CD4-positive, alpha-beta T cell (primary cell): ENCODE measurements at places on chromosomes 3 and 15.

DNA sequence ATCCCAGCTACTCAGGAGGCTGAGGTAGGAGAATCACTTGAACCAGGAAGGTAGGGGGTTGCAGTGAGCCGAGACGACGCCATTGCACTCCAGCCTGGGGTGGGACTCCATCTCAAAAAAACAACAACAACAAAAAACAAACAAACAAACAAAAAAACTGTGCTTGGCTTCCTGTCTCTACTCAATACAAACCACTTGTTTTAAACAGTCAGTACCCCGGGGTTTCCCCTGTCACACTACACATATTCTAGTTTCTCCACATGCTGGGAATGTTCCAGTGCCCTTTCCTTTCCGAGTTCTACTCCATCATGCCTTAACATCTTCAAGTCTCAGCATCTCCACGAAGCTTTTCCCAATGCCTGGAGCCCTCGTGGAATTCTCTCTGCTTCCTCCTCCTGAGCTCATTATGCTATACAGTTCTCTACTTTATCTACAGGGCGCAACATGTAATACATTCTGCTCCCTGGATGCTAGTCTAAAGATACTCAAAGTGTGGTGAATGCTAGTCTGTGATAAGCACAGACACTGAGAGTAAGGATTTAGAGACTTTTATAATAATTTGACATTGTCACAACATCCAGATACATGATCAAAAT, 7.8 kb downstream of the EMC3 start:
- no peak for DNase-seq

DNA sequence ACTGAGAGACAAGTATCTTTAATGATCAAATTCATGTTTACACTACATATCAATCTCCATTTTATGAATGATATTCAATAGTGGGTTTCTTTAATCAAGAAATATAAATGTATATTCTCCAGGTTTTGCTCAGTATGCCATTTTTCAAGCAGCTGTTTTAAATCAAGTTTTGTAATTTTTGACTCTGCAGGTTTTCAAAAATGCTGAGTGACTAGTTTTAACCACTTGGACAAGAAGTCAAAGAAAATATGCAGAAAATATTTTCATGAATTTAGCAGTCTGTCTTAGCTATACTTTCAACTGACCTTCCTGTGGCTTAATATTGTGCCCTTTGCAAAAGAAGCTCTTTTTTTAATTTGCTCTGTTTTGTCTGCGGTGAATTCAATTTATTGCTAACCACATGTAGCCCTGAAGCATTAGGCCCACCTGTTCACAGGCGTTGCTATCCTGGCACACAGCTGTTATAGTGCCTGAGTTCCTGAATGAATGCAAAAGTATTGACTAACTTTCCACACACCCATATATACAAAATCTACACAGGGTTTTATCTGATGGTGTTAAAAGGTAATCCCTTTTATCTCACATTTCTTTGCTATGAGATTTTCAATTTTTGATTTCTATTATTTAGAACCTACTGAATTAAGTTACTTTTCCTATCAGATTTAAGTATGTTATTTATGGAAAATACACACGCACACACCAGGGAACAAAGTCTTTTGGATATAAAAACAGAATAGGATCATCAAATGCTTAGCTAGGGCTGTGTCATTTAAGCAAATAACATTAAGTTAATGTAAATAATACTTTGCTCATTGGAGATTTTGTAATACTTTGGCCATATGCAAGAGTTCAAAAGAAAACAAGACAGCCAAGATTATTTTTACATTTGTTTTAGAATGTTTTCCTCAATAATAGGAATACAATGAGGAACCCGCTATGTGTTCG, 1166.1 kb upstream of the GBE1 start:
- DNase-seq = no peak

DNA sequence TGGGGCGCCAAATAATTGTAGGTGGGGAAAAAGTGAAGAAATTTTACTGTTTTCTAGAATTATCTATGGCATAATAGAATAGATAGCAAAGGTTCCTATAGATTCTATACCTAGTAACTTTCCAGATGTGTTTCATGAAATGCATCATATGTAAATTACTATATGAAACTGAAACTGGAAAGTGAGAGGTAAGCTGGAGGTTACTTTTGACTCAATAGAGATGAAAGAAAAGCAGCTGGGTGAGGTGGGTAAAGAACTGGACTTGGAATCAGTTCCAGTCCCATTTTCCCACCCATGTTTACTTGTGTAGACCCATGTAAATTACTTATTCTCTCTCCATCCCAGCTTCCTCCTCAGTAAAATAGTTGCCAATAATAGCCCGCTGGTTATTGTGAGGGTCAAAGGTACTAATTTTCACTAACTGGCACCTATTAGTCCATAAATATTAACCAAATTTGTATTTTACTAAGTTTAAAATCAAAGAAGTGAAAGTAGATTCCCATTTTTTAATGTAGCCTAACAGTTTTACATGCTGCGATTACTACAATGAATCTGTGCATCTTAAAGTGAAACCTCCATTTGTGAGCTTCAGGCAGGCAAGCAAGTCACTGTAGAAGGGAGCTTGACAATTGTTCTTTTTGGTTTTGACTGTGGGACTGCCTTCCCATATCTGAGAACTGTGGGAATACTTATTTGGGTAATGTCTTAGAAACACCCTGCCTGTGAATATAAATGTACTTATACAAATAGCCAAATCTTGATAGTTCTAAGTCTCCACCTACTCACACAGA, 312.1 kb downstream of the SLC9A9 start:
- no peak for DNase-seq

- no peak for DNase-seq
Observed at GRCh38 chr3:53552730-53553129, 58.3 kb downstream of the CACNA1D start.

GRCh38 chr3:8529181-8529637, 27.6 kb downstream of the LMCD1 start:
- DNase-seq = no peak

GRCh38 chr3:136802481-136802996, 16.4 kb upstream of the SLC35G2 start:
- no peak for DNase-seq

DNA sequence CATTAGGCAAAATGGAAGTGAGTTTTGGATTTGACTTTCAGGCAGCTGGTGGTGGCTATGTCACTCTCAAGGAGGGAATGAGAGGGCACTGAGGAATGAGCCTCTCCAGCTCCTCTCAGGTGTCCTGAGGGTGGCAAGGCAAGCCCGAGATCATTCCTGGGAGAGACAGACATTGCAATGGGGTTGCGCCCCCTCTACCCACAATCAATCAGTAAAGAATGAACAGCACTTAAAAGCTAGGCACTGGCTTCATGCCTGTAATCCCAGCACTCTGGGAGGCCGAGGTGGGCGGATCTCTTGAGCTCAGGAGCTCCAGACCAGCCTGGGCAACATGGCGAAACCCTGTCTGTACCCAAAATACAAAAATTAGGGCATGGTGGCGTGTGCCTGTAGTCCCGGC, 14.1 kb upstream of the SHF start:
- DNase-seq = no peak

- no peak for DNase-seq
Observed at GRCh38 chr15:55322467-55322866, 3.4 kb downstream of the PIGB start.

DNA sequence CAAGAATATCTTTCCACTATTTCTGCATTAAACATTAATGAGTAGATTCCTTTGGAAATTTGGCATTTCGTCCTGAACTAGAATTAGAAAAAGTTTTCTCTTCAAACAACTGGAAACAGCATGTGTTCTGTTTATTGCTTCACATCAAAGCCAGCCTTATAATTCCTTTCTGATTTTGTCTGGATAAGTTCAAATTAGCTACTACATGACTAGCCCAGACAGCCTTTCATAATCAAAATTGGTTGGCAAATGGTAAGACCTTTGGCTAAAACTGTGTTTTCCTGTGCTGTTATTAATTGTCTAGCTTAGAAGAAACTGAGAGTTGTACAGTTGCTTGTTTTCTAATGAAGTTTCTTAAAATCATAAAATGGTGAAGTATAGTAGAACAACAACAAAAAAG, 52.7 kb upstream of the P3H2 start:
- no peak for DNase-seq

DNA sequence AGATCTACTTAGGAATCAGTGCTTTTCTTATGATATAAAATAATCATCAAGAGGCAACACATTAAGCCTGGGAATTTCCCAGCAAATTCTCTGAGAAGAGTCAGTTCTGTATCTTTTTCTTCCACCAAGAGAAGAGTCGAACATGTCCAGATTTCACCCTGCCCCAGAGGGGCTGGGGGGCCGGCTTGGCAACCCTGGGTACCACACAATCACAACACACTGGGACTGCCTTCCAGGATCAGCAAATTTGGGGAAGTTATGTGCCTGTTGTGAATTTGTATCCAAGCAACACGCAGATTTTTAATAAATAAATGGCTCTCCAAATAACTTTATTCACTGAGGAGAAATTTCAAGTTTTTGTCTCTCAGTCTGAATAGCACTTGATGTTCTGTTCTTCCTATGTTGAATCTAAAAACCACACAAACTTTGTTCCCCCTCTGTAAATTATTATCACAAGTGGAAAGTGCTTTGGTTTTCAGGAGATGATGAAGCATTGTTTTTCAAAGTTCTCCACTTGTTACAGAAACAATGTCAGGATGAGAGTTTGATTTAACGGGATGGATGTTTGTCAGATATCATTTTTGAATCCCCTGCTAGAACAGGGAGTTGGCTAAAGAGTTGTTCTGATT, 357.2 kb downstream of the ZNF385D start:
- no peak for DNase-seq

DNA sequence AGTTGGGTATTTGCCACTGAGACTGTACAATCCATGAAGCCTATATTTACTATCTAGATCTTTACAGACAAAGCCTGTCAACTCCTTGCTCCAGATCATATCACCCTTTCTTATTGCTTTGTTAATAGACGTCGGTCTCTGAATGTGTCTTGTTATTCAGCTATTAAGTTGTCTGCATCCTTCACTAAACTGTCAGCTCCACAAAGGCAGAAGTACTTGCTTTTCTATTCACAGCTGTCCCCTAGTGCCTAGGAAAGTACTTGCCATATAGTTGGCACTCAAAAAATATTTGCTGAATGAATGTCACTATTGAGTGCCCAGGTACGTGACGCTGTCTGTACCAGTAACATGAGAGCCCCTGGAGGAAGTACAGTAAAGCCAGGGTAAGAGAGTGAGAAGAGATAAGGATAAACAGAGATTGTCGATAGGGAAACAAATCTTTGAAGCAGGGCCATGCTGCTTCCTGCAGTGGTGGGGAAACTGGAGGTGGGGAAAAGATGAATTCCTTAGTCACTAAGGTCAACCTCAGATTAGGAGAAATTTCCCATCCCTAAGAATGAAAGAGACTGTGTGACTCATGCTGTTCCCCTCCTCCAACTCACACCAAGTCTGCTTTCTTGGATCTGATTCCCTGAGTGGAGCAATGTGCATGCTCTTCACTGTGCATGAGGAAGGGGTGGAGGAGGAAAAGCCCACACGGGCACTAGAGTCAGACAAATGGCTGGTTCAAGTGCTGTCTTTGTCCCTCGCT, 36.3 kb downstream of the PRICKLE2 start:
- no peak for DNase-seq

- no peak for DNase-seq
Observed at GRCh38 chr3:64674591-64675076, 13.2 kb downstream of the ADAMTS9 start.

DNA sequence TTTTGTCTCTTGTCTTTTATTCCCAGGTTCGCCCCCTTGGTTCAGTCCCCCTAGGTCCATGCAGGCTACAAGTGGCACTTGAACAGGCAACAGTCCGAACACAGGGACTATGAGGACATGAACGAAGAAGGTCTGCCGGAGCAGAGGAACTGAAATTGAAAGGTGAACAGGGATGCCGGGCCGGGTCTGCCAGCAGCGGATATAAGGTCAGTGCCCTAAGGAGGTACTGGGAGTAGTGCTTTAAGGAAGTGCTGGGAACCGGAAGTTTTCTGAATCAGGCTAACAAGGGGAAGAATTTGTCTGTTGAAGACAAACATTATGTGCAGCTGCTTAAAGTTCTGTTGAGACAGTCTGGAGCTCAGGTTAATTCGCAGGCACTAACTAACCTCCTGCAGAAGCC, 46.8 kb downstream of the LSM3 start:
- no peak for DNase-seq

GRCh38 chr3:72977060-72977808, 19.4 kb upstream of the PPP4R2 start:
- DNase-seq = no peak

GRCh38 chr3:99108508-99108907, 207.0 kb upstream of the DCBLD2 start:
- no peak for DNase-seq

DNA sequence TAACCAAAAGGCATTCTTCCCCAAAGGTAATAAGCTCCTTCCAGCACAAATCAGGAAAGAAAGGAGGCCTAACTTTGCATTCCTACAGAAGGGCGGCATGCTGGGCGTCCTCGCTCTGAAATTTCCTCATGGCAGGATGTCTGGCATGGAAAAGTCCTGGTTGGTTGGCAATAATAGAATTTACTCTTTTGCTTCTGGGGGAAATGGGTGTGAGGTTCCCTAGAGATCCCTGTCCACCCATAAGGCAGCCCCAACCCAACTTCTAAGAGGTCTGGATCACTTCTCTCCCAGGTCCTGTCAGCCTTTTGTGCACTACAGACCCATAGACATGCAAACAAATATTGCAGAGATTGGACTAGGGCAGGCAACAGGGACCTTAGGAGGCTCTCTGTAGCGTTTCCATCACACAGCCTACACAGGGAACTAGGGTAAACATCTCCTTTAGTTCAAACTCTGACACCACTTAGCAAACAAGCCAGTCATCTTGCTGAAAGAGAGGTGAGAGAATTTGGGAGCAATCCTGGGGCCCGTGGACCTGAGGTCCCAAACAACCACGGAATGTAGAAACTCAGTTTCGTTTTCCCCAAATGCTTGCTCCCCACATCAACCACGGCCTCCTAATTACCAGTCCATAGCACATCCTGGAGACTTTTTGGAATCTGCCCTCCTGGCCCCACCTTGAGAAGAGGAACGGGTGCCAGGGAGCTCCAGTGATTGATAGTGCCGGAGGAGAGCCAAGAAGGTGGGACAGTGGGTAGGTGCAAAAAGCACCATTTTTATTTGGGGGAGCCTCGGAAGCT, 2.1 kb downstream of the ZIC4 start:
- no peak for DNase-seq

- no peak for DNase-seq
Observed at GRCh38 chr3:50068134-50068533, 20.6 kb upstream of the RBM5 start.

DNA sequence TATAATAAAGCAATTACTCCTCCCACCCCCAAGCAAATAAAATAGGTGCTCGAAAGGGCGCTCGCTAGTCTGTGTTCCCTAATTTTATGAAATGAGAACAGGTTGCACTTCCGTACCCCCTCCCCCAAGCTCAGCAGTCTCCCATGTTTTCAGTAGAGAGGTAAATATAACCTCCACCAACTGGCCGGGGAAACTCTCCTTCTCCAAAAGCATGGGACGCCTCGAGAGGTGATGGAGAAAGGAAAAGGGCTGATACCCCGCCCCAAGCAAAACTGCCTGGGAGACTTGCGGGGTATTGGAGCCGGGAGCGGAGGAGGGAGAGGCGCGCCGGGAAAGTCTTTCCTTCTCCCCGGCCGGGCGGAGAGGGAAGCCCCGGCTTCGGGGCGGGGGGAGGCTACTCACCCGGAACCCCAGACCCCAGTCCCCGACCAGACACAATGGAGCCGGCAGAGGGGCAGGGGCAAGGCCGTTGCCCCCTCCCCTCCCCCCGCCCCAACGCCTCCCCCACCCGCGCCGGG, 605 bp downstream of the DCUN1D1 start:
- DNase-seq = peak; percentile 45

- DNase-seq = no peak
Observed at GRCh38 chr3:184377374-184377773, 633 bp downstream of the THPO start.

- DNase-seq = no peak
Observed at GRCh38 chr3:162729686-162730085, 1233.1 kb downstream of the OTOL1 start.

- no peak for DNase-seq
Observed at GRCh38 chr3:31538801-31539200, 6.1 kb downstream of the STT3B start.
